GM12865 (cell line): ENCODE measurements at places on chromosomes 13 and 19.

DNA sequence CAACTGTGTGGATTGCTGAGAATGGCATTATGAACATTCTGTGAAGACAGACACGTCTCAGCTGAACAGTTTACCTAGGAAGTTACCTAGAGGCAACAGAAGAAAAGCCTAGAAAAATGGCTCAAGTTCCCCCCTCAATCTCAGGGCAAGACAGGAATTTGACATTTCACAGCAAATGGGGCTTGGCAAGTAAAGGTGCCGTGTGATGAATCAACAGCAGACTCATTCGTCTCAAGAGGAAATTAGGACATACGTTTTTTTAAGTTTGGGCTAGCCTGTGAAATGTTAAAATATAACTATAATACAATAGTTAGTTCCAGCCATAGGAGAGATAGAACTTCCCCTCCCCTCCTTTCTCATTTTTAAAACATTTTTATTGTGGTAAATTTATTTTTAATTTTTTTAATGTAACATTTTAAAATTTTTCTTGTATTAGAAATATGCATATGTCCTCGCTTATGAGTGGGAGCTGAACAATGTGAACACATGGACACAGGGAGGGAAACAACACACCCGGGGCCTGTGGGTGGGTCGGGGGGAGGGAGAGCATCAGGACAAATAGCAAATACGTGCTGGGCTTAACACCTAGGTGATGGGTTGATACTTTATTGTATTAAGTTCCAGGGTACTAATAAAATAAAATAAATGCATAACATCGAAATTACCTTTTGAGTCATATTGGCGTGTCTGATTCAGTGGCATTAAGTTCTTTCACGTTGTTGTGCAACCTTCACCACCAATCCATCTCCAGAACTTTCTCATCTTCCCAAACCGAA lies 116.0 kb downstream of the COL4A2 start:
- DNase-seq, result no peak

DNA sequence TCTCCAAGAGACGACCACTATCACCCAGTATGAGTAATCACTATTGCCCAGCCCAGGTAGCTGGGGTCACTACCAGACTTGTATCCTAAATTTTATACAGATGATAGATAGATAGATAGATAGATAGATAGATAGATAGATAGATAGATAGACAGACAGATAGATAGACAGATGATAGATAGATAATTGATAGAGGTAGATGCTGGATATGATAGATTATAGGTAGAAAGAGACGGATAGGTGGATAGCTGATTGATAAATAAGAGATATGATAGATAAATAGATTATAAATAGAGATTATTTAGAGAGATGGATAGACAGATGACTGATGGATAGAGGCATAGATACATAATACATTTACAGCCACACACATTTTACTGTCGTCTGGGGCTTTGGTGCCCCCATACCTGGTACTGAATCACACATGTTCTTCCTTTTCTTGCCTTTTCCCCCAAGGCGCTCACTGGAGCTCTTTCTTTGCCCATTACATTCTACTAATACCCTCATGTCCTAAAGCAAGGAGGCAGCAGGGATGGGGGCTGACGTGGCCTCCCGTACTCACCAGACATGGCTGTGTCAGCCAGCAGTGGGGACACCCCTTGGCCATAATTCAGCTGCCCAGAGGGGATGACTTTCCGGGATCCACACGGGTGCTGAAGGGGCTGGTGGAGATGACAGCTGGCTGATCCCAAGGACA lies 44.6 kb upstream of the CCNE1 start:
- DNase-seq, result no peak

DNA sequence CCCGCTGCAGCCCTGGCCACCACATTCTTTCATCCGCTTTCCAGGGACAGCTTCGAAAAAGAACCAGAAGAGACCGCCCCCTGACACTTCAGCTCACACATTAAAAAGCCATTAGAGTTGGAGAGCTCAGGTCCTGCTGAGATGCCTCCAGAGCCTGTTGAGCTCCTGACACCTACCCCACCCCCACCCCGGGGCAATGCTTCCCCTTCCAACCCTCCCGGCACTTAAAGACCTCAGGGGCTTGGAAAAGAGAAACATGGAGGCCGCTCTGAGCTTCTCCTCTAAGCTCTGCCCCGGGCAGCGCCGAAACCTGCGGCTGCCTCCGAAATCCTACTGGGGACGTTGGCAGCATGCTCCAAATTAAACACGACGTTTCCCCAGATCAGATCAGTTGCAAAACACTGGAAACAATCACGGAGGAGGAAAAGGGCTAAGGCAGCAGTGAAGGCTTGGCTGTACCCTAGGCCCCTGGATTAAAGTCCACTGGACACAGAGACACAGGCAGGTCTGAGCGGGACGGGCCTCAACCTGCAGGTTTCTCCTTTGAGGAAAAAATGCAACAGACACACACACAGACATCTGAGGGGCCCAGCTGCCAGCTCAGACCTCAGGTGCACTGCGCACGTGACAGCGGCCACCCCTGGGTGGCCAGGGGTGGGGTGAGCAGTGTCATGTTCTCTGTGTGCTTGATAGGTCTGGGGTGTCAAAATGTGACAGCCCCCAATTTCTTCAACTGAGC lies 9.6 kb downstream of the SH3GL1 start:
- no peak for DNase-seq

GRCh38 chr19:40512473-40513344 lies 45.9 kb downstream of the SPTBN4 start:
- no peak for DNase-seq

DNA sequence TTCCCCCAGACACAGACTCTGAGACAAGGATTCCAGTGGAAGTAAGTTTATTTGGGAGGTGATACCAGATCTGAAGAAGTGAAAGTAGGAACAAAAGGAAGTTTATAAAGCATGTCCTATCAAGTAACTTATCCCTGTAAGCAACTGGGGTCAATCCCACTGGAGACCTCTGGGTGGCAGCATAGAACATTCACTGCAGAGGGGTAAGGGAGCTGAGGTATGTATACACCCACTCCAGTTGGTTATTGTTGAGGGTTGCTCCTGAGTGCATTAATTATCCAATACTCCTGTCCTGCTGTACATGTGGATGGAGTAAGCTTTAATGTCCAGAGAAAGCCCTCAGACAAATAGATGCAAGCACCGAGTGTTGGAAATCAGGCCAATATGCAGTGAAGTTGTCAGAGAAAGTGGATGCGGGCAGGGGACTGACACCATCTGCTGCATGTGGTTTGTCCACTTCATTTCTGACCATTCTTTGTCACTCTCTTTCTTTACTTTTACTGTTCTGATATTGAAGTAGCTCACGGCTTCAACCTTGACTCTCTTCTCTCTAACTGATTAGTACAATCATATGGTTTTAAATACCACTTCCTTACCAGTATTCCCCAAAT lies 46.7 kb downstream of the NOTCH3 start:
- peak; percentile 36 for DNase-seq

- DNase-seq, result no peak
Observed at GRCh38 chr13:63497601-63498000, 2082.0 kb upstream of the PCDH20 start.

GRCh38 chr13:112443995-112444311 lies 67.8 kb downstream of the SPACA7 start:
- peak; percentile 51 for DNase-seq

- DNase-seq, result no peak
Observed at GRCh38 chr19:5692723-5693194, 2.7 kb downstream of the RPL36 start.

GRCh38 chr19:31438401-31439269 lies 89.4 kb upstream of the TSHZ3 start:
- no peak for DNase-seq

DNA sequence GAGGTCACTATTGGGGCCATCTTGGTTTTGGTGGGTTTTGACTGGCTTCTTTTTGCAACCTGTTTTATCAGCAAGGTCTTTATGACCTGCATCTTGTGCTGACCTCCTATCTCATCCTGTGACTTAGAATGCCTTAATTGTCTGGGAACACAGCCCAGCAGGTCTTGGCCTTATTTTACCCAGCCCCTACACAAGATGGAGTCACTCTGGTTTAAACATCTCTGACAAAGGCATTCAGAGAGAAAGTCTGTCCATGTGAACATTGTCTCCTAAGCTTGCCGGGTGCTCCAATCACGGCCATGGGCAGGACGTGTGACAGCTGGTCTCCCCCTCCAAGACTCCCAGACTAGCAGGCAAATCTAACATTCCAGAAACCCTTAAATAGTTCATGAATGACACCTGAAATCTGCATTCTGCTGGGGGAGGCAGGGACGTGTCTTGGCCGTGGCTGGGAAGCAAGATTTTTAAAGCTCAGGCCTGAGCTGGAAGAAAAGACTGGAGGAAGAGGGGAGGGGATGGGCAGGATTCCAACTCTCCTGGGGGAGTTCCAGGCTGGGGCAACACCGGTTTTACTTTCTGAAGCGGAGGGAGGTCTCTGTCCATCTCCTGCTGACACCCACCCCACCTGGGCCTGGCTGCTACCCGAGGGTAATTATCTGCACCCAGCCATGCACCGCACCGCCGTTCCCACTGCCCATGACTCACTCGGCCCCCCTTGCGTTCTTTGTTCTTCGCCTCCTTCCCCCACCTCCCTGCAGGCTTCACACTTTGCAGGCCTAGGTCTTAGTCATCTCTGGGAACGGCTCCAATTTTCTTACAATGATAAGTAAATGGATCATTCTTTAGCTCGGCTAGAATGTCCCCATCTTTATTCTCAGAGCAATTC lies 11.6 kb upstream of the OR1M1 start:
- no peak for DNase-seq
